RKO (cell line): ENCODE measurements at places on chromosomes 5 and 9.

GRCh38 chr9:4160249-4160648, 139.6 kb downstream of the GLIS3 start:
- no peak for DNase-seq

DNA sequence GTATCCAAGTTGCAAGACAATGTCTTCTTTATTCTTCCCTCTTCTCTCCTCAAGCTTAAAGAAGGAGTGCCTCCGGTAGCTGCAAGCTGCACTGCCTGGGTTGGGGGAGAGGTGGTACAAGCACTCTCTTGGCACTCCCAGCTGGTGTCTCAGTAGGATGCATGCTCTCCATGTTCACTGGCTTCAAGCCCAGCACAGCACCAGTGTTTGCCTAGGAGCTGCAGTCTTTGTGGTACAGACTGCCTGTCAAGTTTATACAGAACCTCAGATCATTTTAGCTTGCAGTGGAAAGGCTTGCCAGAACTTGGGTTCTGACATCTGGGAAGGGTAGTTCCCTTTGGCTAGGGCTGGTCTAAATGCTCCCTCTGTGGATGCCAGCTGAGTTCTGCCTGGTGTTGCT, 505.6 kb downstream of the MAN2A1 start:
- DNase-seq: no peak

- DNase-seq: peak; percentile 52
Measured at GRCh38 chr9:129140397-129141065, 29.3 kb downstream of the PTPA start.

- DNase-seq: no peak
Measured at GRCh38 chr5:172911976-172912375, 47.2 kb upstream of the RPL26L1 start.

DNA sequence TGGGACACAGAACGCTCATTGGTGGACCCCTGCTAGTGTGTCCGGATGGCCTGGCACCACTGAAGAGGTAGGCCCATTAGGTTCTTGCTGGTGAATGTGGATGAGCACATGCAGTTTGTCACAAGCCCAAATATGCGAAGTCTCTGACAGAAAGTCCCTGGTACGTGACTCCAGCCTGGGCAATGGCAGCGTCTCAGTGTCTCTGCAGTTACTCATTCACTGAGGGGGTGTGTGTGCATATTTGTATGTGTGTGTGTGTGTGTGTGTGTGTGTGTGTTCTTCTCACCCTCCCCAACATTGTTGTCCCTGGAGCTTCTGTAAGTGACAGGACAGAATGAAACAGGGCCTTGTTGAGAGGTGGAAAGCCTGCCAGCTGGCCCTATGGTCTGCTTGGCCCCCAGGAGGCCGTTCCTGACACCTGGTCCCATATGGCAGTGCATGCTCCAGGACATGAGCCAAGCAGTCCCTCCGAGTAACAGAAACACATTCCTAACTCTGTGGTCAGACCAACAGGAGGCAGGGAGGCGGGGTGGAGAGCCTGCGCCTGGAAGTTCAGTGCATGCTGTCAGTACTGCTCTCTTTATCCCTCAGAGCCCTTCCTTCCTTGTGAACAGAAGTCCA, 169.9 kb downstream of the SLC28A3 start:
- DNase-seq: peak; percentile 68

- DNase-seq: no peak
Measured at GRCh38 chr5:108184940-108185339, 197.0 kb downstream of the FBXL17 start.

DNA sequence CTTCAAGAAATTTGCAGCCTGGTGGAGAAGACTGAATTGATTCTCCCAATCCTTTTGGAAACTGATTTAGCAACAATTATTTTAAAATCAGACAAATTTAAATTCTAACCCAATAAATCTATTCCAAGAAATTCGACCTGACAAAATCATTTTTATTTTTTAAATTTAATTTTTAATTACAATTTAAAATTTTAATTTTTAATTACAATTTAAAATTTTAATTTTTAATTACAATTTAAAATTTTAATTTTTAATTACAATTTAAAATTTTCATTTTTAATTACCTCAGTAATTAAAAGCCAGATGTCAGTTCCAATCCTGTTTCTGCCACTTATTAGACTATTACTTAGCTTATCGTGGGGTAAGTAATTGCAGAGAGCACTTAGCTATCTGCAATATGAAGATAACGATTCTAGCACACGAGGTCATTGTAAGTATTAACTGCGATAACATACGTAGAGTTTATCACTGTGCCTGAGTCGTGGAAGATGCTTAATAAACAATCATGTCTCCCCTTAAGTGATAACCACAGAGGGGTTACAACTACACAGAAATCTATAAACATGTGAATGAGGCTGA, 346.4 kb upstream of the SLC24A2 start:
- no peak for DNase-seq
